ENCODE measurements at places on chromosomes 6 and 20.

GRCh38 chr20:57145089-57145631 lies 121.3 kb downstream of the BMP7 start:
- DNase-seq = no peak

- DNase-seq = no peak
These were observed 61.3 kb upstream of the MYLIP start for GRCh38 chr6:16067568-16067967.

DNA sequence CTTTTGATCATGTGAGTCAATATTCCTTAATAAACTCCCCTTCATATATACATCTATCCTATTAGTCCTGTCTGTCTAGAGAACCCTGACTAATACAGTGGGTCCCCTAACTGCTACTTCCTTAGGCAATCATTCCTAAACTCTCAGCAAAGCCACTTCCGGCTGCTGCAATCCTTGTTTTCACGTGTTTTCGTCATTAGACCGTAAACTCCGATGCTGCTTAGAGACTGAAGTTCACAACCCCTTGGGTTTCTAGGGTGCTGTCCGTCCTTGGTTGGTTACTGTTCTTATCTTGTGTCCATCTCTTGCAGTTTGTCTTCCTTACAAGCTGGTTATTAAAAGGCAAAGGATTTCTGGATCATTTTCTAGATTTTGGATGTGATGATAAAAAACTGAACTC lies 106.4 kb downstream of the GMPR start:
- no peak for DNase-seq

DNA sequence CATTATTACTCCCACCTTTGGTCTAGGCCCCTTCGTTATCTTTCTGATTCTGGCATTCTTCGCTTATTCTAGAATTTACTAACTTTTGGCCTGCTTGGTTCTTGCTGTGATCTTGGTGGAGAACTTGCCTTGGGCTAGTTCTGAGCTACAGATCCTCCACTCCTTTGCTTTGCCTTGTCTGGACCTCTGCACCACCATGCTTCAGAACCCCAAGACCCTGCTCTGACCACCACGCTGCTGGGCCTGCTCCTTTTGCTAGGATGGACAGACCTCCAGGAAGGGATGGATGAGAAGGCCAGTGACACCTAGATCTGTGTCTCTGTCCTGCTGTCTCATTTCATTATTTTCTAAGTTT lies 30.4 kb upstream of the CCN2 start:
- no peak for DNase-seq

DNA sequence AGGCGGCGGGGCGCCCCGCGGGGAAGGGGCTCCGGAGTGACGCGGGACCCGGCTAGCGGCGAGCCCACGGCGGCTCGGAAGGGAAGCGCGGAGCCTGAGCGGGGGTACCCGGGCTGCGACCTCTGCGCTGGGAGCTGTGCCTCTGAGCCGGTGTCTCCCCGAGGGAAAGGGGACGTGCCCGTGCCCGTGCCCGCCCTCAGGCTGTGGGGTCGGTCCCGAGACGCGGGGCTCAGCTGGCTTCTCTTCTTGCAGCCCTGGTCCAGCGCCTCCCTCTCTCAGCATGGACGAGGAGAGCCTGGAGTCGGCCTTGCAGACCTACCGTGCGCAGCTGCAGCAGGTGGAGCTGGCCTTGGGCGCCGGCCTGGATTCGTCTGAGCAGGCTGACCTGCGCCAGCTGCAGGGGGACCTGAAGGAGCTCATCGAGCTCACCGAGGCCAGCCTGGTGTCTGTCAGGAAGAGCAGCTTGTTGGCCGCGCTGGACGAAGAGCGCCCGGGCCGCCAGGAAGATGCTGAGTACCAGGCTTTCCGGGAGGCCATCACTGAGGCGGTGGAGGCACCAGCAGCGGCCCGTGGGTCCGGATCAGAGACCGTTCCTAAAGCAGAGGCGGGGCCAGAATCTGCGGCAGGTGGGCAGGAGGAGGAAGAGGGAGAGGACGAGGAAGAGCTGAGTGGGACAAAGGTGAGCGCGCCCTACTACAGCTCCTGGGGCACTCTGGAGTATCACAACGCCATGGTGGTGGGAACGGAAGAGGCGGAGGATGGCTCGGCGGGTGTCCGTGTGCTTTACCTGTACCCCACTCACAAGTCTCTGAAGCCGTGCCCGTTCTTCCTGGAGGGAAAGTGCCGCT lies 686 bp downstream of the ZGPAT start:
- DNase-seq = peak; percentile 24

- DNase-seq = peak; percentile 8
These were observed 105.3 kb upstream of the SUPT3H start for GRCh38 chr6:45483021-45483420.

GRCh38 chr6:148711833-148712654 lies 34.8 kb upstream of the UST start:
- DNase-seq = no peak

DNA sequence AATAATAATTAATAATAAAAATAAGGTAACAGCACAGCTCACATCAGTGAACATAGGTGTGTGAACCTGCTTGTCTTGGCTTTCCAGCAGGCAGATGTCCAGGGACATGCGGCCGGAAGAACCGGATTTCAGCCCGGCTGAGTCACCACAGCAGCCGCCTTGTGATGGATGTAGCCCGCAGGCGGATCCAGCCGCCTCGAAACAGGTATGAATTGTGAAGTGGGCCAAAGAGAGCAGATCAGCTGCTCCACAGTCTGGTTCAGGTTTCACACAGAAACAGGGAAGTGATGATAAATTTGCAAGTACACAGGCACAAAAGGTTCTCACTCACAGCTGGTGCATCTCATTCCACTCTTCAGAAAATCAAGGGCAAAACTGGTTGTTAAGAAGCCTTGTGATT lies 55.1 kb downstream of the ID4 start:
- no peak for DNase-seq

GRCh38 chr20:60362531-60362930 lies 404.3 kb downstream of the CDH26 start:
- DNase-seq = no peak

- DNase-seq = peak; percentile 50
These were observed 40.4 kb upstream of the PRELID3B start for GRCh38 chr20:59082981-59083380.

DNA sequence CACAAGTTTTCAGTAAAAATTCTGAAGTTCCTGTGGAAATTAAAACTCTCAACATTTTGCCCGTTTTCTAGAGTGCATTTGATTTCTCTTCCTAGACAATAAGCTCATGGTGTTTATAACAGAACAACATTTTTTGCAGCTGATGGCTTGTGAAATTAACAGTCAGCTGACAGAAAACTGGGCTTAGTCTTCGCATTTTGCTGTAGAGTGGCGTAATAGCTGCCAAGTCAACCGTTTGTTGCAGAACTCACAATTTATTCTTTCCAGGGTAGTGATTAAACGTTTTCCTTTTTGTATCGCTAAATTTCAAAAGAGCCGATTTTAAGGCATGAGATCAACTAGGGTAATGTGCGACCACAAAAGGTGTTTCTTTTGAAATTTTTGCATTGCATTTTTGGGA lies 1.4 kb downstream of the SPO11 start:
- DNase-seq = no peak

DNA sequence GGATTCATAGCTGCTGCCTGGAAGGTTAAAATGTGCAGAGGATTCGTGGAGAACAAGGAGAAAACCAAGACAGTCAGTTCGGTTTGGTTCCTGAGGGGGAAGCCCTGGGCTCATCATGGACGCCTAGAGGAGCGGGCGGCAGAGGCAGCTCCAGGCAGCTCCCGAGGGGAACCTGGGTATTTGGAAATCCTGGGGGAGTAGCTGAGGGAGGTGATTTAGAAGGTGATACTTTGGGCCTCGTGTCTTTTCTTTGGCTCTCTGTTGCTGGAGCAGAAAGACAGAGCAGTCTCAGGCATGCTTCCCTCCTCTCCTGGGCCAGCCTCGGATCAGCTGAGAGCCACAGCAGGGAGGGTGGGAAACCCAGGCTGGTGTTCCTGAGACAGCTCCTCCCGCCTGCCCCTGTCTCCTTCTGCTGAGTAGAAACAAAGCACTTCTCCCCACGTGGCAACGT lies 139.5 kb downstream of the DLL1 start:
- DNase-seq = no peak

DNA sequence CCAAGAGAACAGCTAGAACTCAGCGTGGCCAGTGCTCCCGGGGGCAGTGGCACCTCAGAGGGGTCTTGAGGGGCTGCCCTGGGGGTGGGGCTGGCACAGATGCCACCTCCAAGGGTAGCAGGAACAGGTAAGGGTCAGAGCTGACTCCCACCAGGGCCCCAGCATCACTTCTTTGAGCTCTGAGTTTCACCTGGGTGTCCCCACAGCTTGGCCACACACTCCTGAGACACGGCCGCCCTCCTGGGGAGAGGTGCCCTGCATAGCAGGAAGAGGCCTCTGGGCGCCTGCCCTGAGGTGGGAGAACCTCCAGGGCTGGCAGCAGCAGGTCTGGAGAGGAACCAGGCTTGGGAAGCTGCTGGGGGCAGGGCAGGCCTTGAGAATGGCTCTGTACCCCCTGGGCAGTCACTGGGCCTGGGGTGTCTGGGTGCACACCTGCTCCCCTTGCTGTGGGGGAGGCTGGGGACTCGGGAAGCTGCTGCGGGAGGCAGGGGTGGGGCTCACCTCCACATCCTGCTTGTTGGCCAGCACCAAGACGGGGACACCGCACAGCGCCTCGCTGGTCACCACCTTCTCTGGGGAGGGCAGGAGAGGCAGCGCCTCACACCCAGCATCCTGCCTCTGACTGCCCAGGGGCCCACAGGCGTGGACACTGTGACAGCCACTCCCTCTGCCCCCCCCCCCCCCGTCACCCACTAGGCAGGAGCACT lies 5.0 kb downstream of the TNFRSF6B start:
- peak; percentile 8 for DNase-seq

All from AG08396 (cell line).